ENCODE measurements at places on chromosomes 6 and 20. TPM values are rescaled to one million over a fixed set of nuclear protein-coding genes. Genes with fewer than 3 reads are reported as not detected.

- no peak for DNase-seq
Measured at GRCh38 chr6:36160147-36160760, 29.9 kb downstream of the MAPK13 start.

GRCh38 chr6:167268683-167269280 is 22.3 kb upstream of the UNC93A start:
- DNase-seq: no peak

- DNase-seq: no peak
Measured at GRCh38 chr6:167925026-167925425, 72.4 kb upstream of the KIF25 start.

DNA sequence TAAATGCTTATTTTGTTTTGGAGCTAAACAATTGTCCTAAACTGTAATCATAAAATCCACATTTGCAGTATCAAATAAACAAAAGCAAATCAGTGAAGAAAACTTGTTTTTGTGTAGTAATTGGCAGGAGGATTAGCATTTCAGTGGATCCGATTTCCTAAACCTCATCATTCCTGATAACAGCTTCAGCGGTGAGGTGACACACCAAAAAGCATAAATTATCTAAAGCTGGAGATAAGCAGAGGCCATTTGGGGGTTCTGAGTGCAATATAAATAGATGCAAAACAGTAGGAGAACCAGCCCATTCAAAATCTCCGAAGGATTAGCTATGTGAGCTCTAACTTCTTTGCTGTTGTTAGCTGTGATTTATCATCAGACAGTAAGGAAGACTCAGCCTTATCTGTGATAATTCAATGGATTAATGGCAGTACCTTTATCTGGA is 235.8 kb downstream of the EPHA7 start:
- DNase-seq: no peak

DNA sequence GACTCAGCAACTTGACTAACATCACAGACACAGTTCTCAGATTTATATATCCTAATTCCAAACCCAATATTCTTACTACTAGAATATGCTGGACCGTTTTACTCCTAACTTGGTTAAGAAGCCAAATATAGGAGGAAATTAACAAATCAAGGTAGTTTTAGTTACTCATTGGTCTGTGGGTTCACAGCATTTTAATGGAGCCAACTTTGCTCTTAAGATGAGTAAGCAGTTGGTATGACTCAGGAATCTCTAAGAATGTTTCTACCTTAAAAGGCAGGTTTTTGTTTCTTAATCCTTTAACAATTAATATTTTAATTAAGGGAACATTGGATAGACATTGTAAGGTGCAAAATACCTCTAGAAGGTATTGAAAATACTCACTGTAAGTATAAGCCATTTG is 31.6 kb downstream of the OPRM1 start:
- DNase-seq: no peak

- no peak for DNase-seq
Measured at GRCh38 chr6:152338335-152339125, 298.6 kb downstream of the SYNE1 start.

GPR63 gene
- 2.5 TPM for total RNA-seq

FAM83D gene
- 20.4 TPM for total RNA-seq

GMPR gene
- 2.0 TPM for total RNA-seq

GRCh38 chr6:90709431-90709996 is 122.6 kb upstream of the MAP3K7 start:
- DNase-seq: no peak

- DNase-seq: no peak
Measured at GRCh38 chr20:41268402-41268801, 49.1 kb downstream of the ZHX3 start.

- DNase-seq: no peak
Measured at GRCh38 chr20:8254911-8255582, 123.0 kb downstream of the PLCB1 start.

DNA sequence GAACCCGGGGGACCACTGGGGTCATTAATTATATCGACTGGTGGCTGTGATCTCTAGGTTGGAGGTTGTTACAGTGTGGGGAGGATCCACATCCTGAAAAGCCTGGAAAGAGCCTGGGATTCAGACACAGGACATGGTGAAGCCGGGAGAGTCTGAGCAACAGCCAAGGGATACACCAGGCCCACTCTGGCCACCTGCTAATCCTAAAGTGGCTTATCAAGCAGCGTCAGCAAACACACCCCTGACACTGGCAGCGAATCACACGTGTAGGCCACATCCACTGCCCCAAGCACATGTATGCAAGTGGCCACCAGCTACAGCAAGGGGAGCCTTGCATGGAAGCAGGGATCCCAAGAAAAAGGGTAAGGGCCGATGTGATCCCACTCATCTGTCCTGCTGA is 41.0 kb downstream of the GFOD1 start:
- no peak for DNase-seq

HSPA12B gene
- 21.6 TPM for total RNA-seq

BPI gene
- total RNA-seq: not detected

- DNase-seq: no peak
Measured at GRCh38 chr6:117849087-117849486, 58.0 kb upstream of the SLC35F1 start.

KIF13A gene
- 43.0 TPM for total RNA-seq

- no peak for DNase-seq
Measured at GRCh38 chr6:14857501-14857900, 388.4 kb upstream of the JARID2 start.

GRCh38 chr20:47392015-47392720 is 35.7 kb upstream of the ZMYND8 start:
- no peak for DNase-seq

FAM162B gene
- total RNA-seq: 19.6 TPM

GRCh38 chr6:72702421-72702820 is 80.6 kb downstream of the KCNQ5 start:
- DNase-seq: no peak

DNA sequence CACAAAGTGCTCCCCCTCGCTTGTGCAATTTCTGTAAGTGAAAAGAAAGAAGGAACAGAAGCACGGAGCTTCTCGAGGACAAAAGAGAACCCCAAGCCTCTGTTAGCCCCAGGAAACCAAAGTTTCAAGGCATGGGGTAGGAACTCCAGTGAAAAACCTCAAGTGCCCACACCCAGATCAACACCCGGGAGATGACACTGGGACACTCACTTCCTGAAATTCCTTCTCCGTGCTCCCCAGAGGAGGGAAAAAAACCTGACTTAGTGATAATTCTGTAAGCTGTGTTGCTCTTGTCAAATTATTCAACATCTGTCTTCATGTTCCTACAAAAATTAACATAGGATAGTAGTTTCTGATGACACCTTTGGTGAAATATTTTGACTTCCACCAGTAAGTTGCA is 4.6 kb downstream of the MDGA1 start:
- DNase-seq: no peak

TNNC2 gene
- total RNA-seq: not detected

DNA sequence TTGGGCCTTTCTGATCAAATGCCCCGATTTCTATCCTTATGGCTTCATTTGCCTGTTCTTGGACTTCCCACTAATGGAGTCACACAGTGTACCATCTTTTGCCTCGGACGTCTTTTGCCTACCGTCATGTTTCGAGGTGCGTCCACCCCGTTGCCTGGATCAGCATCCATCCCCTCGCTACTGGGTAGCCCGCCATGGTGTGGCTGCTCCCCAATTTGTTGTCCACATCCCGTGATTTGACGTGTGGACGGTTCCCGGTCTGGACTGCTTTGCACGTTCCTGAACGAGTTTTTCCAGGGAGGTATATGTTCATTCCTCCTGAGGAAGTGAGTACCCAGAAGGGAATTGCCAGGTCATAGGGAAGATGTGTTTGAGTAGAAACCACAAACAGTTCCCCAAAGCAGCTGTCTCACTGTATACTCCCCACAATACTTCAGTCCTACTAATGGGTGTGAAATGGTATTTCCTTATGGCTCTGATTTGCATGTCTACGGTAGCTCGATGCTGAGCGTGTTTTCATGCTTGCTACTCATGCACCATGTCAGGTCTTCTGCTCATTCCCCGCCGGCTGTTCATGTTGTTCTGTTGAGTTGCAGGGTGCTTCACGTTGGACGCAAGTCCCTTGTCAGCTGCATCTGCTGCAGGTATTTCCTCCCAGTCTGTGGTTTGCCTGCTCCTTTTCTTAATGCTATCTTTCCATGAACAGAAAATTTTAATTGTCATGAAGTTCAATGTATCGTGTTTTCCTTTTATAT is 86.8 kb upstream of the AFDN start:
- no peak for DNase-seq

DNA sequence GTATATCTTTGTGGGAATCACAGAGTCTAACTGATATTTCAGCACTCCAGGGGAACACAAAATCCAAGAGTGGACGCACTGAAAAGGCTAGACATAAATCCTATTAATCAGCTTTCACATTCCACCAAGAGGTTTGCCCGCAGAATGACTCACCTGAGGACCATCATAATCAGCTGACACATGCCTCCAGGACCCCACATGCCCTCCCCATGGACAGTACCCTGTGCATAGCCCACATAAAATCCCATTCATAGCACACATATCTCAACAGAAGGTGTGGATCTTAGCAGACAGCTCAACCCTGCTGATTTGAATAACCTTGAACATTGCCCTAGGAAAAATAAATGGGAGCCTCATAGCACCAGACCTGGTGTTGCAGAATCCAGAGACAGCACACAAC is 246.8 kb upstream of the TENT5A start:
- no peak for DNase-seq

TRAPPC3L gene
- total RNA-seq: not detected

SLCO4A1 gene
- total RNA-seq: 45.9 TPM

TMEM170B gene
- 2.5 TPM for total RNA-seq

RGS19 gene
- total RNA-seq: 20.6 TPM

DNA sequence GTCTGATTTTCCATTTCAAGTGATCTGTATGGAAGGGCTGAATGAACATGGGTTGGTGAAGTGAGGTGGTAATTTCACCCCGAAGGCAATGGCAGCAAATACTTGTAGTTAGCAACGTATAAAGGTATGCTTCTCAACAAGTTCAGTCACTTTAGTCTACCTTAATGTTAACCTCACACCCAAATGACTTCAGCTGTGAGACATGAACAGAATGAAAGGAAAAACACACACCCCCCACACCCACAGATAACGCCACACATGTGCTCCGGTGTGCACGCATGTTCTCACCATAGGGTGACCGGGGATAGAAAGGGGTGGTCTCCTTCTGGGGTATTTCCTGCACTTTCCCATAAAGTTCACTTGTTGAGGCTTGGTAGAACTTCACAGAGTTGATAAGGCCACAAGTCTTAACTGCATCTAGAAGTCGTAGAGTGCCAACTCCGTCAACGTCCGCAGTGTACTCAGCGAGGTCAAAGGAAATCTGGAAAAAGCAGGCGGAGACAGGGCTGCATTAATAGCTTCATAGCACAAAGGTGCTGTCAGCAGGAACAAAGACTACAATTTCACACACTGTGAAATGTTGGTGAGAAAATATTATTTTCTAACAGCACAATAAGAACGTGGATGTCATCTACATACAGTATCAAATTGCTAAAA is 284.8 kb downstream of the GMDS start:
- DNase-seq: no peak

Data from vagina (tissue), 2 donors.